ENCODE measurements at places on chromosomes 11 and 22.

- no peak for DNase-seq
Observed at GRCh38 chr11:8292351-8292750, 28.7 kb upstream of the LMO1 start.

GRCh38 chr11:129352676-129353075 lies 23.0 kb upstream of the BARX2 start:
- DNase-seq, result no peak

DNA sequence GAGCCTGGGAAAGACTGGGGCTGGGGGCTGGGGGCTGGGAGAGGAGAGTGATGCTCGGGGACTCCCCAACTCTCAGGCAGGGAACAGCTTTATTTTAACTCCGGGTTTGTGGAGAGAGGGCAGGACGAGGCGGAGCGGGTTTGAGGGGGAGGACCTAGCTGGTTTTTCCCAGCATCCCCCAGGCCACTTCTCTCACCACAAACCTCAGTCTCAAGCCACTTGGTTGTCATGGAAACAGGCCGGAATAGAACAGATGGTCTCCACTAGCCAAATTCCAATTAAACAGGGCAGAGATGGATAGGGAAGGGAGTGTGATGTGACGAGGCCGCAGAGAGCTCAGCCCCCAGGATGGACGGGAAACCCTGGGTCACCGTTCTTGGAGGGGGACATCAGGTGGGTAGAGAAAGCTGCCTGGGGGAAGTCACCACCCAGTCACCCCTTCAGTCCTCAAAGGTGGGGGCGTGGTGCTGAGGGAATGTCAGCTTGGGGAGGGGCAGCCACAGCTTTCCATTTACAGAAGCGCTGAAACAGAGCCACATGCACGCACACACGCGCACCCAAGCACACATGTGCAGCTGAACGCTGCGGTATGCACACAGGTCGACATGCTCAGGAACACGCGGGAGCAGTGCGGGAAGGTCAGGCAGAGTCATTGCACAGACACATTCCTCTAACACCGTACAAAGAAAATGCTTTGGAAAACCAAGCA lies 19.2 kb downstream of the NECTIN1 start:
- DNase-seq, result no peak

- no peak for DNase-seq
Observed at GRCh38 chr11:124900464-124900863, 2.8 kb upstream of the ROBO4 start.

DNA sequence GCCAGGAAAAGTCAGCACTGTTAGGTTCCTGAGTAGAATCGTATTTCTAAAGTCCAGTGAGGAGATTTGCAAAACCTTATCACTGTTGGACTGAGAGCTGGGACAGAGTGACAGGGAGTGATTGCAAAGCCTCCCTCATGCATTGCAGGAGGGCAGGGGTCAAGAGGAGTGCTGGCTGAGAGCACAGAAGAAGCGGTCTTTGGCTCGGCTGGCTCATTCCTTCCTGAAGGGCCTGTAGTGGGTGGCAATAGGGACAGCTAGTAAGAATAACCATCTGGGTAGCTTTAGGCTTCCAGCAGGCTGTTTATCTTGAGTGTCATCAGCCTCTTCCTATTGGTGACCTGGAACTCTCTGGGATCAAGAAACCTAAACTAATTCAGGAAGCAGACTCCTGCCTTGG lies 53.4 kb downstream of the CD44 start:
- no peak for DNase-seq

- DNase-seq, result no peak
Observed at GRCh38 chr11:86888164-86889000, 66.8 kb downstream of the FZD4 start.

- no peak for DNase-seq
Observed at GRCh38 chr11:107608809-107609208, 17.9 kb downstream of the ELMOD1 start.

DNA sequence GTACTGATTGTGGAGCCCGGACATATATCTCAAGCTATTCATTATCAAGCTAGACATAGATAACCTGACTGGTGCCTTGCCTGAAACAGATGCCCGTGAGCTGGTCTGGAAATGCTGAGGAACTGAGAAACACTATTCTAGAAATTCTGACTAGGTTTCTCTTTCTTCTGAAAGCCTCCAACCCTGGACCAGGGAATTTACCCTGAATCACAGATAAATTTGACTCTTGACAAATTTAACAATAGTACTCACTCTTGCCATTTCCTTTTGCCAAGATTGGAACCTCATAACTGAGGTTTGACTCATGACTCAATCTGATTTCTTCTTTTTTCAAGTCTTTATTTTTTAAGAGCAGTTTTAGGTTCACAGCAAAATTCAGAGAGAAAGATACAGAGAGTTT lies 189.6 kb upstream of the SYN3 start:
- no peak for DNase-seq

DNA sequence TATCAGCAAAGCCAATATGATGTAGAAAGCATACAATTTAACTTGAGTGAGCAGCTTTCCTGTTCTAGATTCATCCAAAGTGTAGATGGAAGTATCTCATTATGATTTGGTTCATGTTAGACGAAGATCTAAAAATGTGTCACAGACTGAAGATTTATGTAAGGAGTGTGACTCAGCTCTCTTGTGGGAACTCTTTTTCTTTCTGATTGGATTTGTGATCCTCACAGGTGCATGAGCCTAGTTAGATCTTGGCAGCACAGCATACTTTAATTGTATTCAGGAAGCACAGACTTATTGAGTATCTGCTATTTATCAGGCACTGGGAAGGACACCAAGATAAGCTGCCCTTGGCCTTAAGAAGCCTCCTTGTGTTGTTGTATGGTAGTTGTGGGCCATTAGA lies 147.1 kb downstream of the C11orf91 start:
- DNase-seq, result no peak

GRCh38 chr11:36724742-36725385 lies 126.8 kb upstream of the RAG2 start:
- no peak for DNase-seq

- DNase-seq, result no peak
Observed at GRCh38 chr11:124394408-124394807, 4.4 kb downstream of the OR8B3 start.

GRCh38 chr11:102406099-102406498 lies 46.5 kb downstream of the TMEM123 start:
- DNase-seq, result no peak

- DNase-seq, result no peak
Observed at GRCh38 chr11:64338716-64339115, 1.3 kb upstream of the CCDC88B start.

DNA sequence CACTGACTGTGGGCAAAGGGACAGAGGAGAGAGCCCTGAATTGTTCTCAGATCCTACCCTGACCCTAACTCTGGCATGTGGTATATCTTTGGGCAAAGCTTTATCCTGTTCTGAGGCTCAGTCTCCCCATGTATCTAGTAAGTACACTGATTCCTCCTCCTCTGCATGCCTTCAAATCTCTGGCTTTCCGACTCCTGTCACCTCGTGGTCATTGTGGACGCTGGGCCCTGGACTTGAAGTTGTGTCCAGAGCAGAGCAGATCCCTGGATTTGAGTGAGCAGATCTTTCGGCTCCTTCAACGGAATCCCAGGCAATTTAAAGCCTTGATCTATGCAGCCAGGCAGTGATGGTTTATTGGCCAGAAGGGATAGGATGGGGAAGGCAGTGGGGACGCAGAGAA lies 3.0 kb downstream of the MOGAT2 start:
- DNase-seq, result no peak

GRCh38 chr11:122197066-122197987 lies 81.3 kb upstream of the BLID start:
- DNase-seq, result no peak

GRCh38 chr11:44301564-44302271 lies 8.2 kb downstream of the ALX4 start:
- DNase-seq, result no peak

- no peak for DNase-seq
Observed at GRCh38 chr22:36727110-36727509, 23.6 kb upstream of the CACNG2 start.

GRCh38 chr22:18060646-18061620 lies 16.9 kb upstream of the PEX26 start:
- no peak for DNase-seq

GRCh38 chr22:20438678-20439492 lies 1.3 kb upstream of the SCARF2 start:
- no peak for DNase-seq

DNA sequence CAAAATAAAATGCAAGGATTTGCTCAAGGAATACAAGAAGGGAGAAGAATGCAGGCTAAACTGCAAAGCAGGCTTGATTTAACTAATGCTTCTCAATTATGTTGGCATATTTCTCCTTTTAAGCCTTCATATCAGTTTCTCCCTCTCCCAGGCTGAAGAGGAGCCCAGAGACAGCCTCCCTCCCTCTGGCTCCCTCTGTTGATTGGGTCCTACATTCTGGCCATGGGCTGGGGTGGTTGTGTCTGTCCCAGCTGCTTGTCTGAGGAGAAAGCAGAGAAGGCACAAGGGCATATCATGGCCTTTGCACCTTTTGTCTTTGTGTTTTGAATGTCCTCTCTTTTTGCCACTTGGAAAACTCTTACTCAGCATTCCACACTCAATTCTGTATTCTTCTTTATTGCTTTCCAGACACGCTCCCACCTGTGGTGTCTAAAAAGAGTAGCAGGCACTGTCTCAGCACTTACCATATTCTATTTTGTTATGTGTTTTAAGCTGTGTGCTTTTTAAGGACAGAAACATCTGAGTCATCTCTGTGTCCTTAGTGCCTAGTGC lies 77.4 kb downstream of the INSC start:
- no peak for DNase-seq

GRCh38 chr11:114163229-114163631 lies 103.7 kb downstream of the ZBTB16 start:
- DNase-seq, result no peak

GRCh38 chr11:81756864-81757595 lies 976.6 kb downstream of the FAM181B start:
- DNase-seq, result no peak

- DNase-seq, result no peak
Observed at GRCh38 chr11:17244046-17244445, 32.5 kb upstream of the NUCB2 start.

DNA sequence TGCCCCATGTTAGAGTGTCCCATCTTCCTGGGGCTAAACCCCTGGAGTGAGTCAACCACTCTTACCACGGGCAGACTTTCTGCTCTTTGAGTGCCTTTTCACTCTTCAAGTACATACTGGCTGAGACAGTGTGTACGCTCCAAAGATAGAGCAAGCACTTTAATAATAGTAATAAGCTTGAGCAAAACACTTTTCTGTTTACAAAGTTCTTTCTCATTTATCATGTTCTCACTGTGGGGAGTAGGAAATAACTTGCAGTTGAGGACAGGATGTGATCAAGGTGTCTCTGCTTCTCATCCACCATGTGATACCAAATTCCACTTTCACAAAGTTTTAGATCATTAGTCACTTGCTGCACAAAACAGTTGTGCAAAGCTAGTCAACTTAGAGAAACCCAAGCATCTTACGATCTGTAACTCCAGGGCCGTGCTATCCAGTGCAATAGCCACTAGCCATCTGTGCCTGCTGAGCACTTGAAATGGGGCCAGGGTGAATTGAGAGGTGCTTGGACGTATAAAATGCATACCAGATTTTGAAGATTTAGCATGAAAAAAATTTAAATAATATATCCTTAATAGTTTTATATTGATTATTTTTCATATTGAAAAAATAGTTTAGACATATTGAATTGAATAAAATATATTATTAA lies 135.3 kb downstream of the KIF18A start:
- DNase-seq, result no peak

- DNase-seq, result no peak
Observed at GRCh38 chr22:36395055-36395849, 7.5 kb upstream of the MYH9 start.

DNA sequence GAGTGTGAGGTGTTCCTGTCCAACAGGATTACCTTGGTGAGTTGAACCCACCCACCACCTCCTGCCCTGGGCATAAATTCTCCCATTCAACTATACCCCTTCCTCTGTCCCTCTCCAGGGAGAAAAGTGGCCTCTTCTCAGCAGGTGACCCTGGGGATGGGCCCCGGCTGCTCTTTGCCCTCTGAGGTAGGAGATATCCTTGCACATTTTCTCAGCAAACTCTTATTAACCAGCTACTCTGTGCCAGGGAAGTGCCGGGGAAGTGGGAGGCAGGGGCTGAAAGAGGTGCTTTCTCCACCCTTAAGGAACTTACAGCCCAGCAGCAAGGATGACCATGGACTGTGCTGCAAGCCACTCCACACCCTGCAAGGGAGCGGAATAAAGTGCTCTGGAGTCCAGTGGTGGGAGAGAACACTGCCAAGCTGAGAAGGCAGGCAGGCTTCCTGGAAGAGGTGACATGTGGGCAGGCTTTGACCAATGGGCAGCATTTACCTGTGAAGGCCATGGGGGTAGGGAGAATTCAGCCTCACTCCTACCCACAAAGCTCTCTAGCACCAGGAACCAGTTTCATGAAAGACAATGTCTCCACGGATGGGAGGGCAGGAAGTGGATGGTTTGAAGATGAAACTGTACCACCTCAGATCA lies 21.9 kb upstream of the OAF start:
- DNase-seq, result no peak

GRCh38 chr22:32023251-32023827 lies 19.7 kb upstream of the SLC5A1 start:
- DNase-seq, result no peak

GRCh38 chr22:23285734-23286133 lies 105.4 kb downstream of the BCR start:
- no peak for DNase-seq

GRCh38 chr11:64081745-64082442 lies 46.2 kb downstream of the FLRT1 start:
- no peak for DNase-seq

DNA sequence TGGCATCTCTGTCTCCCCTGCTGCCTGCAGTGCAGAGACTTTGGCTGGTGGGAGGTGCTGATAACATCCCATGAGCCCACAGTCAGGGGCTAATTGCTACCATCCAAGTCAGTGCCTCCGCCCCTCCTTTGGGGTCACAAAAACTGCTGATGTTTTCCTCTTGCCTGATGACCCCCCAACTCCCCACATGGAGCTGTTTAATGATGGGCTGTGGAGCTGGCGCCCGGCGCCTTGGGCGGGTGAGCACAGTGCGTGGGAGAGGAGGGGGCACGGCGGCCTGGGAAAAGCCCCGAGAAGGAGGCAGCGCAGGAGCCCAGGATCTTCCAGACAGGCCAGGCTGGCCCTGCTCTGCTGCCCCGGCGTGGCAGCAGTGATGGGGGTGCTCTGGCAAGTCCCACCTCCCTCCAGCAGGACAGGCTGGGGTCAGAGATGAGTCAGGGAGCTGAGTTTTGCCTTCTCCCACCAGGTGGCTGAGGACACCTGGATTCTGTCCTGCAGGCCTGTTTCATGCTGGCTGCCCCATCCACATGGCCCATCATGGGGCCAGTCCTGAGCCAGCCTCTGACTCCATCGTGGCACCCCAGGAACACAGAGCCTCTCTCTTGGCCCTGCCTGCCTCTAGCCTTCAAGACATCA lies 43.8 kb downstream of the NECTIN1 start:
- DNase-seq, result no peak
